Neuronal stem cell (in vitro differentiated cells): ENCODE measurements at places on chromosomes 5 and 9.

GRCh38 chr9:128034821-128035652 lies 32.1 kb downstream of the NAIF1 start:
- peak; percentile 76 for DNase-seq

- DNase-seq, result no peak
These were observed 1.2 kb downstream of the FBXO10 start for GRCh38 chr9:37575001-37575400.

GRCh38 chr5:60533789-60534188 lies 166.2 kb downstream of the DEPDC1B start:
- DNase-seq, result no peak

DNA sequence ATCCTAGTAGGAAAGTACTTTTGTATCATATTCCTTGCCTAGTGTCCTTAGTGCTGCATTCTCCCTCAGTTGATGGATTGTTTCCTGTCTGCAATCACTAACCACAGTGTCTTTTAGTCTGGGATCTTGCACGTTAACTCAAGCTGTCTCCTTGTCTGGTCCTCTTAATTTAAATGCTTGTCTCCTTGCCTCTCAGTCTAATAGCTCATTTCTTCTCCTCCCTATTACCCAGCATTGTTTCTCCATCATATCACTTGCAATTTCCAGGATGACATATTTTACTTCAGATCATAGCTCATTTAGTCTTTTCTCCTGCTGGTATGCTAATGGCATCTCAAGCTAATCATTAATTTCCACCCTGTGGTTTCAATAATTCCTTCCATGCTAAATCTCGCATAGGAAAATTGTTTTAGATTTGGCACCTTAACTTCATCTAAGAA lies 2052.0 kb upstream of the C9orf72 start:
- DNase-seq, result no peak

DNA sequence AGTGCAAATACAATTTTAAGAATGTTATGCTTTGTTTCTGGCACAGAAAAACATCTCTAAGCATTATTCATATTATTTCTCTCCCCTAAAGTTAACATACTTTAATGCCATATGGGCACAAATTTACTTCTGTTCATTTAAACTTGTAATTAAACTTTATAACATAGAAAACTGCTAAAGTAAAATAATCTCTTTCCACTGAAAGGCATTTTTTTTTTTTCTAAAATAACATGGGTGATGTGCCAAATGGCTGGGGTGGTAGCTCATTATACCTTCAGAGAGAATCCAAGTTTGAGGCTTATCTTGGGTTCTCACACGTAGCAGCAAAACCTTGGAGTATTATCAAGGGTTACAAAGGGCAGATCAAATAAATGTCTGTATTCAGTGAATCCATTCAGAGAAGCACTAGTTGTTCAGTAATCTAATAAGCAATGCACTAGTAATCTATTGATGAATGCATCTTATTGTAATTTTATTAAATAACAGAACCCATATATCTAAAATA lies 257.6 kb upstream of the POU5F2 start:
- DNase-seq, result no peak
